ENCODE measurements at places on chromosomes 3 and 15.

DNA sequence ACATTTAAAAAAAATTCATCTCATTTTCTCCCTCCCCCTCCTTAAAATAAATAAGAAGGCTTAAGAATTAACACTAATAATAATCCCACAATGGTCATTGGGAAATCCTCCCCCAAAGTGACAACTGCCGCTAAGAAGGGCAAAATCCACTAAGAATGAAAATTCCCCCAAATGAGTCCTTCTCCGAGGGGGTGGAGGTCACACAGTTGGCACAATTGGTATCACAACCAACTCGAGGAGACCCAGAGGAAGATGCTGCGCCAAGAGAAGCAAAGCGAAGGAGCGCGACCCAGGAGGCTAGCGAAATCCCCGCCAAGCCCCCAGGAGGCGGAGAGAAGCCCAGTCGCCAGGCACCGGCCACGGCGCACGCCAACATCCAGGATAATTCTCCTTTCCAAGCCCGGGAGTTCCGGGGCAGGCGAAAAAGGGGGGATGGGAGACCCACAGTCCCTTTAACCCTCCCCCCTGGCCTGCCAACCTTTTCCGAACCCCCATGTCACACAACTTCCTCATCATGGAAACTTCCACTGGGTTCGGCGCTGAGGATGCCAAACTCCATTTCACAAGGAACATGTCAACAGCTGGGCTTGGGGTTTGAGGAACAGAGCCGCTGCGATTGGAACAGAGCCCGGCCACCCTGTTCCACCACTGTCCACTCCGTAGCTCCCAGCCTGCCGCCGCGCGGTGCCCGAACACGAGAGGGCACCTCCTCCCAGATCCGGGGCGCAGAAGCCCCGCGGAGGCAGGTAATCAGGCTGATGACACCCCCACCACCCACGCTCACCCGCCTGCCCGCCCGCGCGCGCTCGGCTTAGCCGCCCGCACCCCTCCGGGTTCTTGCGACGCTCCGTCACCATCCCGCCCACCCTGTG lies 668 bp downstream of the THRB start:
- DNase-seq: no peak

DNA sequence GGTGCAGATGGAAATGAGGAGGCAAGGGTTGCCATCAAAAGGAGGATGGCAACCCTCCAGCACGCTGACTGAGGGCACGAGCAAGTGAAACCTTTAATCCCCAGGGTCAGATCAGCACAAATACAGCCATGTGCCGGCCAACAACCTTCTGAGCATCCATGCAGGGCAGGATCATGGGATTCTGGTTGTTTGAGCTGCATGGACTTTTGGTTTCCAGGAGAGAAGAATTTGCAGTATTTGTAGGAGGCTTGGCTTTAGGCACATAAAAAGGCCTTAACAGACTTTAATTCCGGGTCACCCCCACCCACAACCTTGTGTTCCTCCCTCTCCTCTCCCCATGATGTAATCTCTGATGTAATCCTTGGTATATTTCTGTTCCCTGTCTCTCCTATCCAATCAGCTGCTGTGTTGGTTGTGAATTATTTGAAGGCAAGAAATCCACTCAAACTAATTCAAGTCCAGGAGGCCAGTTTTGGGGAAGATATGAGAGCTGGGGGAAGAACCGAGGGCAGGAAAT lies 254.3 kb downstream of the SHQ1 start:
- DNase-seq: peak; percentile 56

DNA sequence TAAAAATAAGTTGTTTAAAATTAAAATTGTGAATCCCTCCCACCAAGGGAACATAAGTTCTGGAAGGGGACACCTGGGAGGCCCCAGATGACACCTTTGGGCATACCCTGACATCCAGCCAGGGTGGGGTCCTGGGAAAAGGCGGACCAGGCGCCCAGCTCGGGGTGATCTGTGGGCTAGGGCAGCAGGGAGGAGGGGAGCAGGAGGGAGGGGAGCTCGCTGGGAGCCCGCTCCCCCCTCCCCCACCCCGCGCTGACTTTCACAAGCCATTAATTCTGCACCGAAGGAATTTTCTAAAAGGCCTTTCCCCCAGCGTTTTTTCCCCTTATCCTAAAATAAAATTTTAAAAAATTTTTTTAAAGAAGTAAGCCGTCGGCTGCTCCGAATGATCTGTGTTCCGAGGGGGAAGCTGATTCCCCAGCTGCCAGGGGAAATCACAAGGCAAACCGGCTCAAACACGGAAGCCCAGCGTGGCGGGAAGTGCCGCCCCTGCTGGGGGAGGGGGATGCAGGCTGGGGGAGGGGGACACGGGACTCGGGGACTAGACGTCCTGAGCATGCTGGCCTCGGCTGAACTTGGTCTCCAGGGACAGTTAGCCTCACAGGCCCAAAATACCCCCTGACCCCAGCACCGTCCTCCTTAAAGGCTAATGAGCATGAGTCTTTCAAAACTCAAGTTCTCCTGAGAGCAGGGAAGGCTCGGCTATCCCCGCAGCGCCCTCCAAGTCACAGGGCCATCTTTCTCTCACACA lies 13.9 kb downstream of the PLXND1 start:
- peak; percentile 92 for DNase-seq

DNA sequence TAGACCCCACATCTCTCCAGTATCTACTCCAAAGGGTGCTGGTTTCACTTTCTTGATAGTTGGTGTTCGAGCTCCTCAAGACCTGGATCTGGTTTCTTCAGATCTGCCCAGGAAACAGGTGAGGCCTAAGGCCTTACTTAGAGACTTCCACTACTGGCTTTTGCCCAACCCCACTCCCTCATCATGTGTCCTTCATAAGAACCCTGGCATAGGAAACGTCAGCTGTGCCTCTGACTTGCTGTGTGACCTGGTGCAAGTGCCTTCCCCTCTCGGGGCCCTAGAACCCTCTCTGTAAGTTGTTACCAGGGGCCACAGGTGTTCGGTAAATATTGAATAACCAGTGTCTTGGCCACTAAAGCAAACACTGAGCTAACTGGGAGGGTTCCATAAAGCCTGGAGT lies 3.9 kb downstream of the OXTR start:
- no peak for DNase-seq

DNA sequence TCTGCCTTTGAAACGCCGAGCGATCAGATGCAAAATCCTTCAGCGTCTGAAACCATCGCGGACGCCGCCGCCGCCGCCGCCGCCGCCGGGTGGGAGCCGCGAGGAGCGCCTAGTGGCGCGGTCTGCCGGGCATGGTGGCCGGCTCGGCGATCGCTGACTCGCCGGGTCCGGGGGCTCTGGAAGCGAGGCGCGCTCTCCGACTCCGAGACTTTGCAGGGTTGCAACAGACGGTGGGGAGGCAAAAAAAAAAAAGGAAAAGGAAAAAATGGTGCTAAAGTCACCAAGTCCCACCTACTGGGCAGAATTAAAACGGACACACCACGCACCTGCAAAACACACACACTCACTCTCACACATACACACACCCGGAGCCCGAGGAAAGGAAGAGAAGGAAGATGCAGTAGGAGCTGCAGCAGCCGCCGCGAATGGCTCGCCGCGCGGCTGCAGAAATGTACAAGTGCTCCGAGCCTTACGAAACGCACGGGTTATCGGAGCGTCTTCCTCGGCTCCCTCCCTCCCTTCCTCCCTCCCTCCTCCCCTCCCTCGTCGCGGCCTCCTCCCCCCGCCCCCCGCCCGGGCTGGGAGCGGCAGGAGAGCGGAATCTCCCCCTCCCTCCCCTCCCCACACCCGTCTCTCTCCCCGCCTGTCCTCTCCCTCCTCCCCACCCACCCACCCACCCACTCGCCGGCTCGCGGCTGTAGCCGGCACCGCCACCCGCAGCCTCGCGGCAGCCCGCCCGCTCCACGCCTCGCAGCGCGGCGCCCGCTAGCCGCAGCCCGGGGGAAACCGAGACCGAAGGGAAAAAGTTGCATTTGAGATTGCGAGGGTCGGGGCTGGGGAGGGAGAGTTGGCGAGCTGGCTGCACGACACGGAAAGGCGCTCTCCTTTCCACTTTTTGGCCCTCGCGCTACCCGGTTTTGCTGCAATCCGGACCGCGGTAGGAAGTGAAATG lies at the start of gene NTRK3:
Gene NTRK3 (minus strand): TSS at position 461 of the 952 bp plus-strand sequence. CDS start 586 bp downstream, outside the sequence.
- DNase-seq: no peak

GRCh38 chr3:37173806-37174205 lies 576 bp downstream of the LRRFIP2 start:
- DNase-seq: no peak

- DNase-seq: no peak
Observed at GRCh38 chr3:189309400-189309975, 137.7 kb downstream of the TPRG1 start.

DNA sequence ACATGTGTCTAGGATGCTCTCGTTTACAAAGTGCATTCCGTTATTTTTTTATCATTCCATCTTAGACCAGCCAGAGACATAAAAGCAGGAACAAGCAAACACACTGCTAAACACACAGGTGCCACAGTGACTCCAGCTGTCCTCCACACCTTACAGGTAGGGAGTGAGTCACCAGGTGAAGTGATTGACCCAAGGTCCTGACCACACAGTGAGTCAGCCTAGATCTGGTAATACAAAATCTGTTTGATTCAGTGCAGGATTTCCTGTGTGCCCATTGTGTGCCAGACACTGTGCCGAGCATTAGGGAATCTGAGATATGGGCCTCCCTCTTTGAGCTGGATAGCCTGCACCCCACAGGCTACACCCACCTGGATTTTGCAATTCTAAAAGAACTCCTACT lies 16.7 kb upstream of the BFSP2 start:
- no peak for DNase-seq

- peak; percentile 96 for DNase-seq
Observed at GRCh38 chr3:47266709-47267489, 15.7 kb downstream of the KIF9 start.

- DNase-seq: peak; percentile 86
Observed at GRCh38 chr3:187773233-187774184, 28.2 kb upstream of the BCL6 start.

GRCh38 chr3:27392950-27393679 lies 23.9 kb upstream of the NEK10 start:
- DNase-seq: peak; percentile 11

DNA sequence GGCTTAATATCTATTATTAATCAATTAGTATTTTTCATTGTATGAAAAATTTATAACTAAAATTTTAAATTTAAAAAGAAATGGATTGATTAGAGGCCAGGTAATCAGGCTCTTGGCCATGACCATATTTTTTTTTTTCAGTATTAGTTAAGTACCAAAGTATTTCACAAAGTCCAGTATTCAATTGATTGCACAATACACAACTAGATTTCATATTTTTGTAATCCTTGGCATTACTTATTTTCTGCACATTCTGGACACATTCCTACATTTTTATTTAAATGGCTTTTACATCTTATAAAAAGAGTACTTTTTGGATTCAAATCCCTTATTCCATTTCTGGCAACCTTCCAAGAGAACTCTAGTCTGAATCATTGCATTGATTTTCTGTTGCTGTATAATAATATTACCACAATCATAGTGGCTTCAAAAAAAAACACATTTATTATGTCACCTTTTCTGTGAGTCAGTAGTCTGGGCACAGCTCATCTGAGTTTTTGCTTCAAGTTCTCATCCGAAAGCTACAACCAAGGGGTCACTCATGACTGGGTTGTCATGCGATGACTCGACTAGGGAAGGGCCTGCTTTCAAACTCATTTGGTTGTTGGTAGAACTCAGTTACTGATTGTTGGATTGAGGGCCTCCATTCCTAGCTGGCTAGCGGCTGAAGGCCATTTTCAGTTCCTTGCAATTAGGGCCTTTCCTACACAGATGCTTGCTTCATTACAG lies 90.7 kb downstream of the CNTN6 start:
- DNase-seq: no peak

DNA sequence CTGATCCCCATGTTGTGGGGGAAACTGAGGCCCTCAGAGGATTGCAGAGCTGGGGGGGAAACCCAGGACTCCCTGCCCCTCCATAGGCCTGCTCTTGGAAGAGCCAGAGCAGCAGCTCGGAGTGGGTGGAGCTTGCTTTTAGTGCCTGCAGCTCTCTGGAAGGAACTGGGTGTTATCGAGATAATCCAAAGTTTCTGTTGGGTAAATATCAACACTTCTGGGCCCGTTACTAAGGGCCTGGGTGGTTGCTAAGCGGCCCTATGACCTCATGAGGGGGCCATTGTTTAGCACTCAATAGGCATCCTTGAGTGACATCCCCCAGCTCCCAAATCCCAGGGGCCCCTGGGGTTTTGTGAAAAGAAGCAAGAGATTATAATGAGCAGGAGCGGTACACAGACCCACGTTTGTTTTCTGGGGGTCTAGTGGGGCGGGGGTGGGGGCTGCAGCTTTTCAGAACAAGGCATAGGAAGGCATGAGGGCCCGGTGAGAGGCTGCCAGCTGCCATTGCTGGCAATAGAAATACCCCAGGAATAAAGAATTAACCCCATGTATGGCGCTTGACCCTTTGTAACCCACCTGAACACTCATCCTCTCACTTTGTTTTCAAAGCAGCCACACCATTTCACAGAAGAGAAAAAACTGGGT lies 48.3 kb upstream of the ATP2B2 start:
- peak; percentile 38 for DNase-seq

DNA sequence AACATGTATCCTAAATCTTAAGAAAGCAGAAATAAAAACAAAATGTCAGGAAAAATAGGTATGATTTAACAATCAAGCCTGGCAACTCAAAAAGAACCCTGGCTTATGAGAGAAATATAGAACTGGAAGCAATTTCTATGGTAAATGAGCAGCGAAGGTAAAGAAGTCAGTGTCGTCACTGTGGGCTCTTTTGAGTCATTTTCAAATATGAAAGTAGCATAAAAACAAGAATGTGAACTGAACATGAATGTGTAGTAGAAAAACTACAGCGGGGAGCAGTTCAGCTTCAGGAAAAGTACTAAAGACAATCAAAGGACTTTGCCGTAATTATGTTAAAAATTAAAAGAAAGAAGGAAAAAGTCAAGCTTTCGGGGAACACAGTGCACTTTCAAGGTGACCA lies 17.5 kb downstream of the LSG1 start:
- DNase-seq: no peak

GRCh38 chr15:35486296-35486695 lies 59.7 kb downstream of the DPH6 start:
- no peak for DNase-seq

DNA sequence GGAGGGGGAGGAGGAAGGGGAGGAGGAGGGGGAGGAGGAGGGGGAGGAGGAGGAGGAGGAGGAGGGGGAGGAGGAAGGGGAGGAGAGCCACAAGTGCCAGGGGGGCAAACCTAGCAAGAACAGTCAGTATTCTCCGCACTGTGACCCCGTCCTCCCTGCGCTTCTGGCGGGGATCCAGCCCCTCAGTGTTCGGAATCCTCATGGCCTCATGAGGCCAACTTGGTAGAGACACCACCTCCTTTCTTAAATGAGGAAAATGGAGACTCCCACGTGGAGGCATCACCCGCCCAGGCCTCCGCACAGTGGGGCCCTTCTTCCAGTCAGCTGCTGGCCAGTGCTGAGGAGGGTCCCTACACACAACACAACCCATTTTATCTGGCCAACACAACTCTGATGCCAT lies 163.4 kb downstream of the XXYLT1 start:
- no peak for DNase-seq

DNA sequence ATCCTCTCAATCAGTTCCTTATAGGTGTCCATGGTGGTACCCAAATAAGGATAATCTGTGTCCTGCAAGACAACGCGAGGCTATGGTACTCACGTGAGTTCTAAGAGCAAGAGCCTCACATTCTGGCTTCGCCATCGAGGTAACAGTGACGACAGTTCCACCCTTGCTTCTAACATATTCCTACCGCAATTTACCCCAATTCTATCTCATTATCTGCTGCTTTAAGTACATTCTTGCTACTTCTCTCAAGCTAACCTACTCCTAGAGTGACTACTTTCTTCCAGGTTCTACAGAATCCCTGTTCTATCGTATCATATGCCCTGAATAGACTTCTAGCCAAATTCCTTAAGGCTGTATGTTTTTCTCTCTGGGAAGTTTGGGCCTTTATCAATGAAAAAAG lies 26.6 kb downstream of the TFRC start:
- DNase-seq: no peak
